ENCODE measurements at places on chromosomes 7 and 10. TPM values are rescaled to one million over a fixed set of nuclear protein-coding genes. Genes with fewer than 3 reads are reported as not detected.

GRCh38 chr7:88322151-88322550 lies 15.5 kb upstream of the STEAP4 start:
- no peak for DNase-seq

DNA sequence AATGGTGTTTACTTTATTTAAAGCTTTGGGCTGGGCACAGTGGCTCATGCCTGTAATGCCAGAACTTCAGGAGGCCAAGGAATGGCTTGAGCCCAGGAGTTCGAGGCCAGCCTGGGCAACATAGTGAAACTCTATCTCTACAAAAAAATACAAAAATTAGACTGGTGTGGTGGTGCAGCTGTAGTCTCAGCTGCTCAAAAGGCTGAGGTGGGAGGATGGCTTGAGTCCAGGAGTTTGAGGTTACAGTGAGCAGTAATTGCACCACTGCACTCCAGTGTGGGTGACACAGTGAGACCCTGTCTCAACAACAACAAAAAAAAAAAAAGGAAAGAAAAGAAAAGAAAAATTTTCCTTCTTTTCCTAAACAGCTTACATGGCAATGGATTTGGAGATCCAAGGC lies 22.0 kb downstream of the SLC16A9 start:
- no peak for DNase-seq

- peak; percentile 38 for DNase-seq
Observed at GRCh38 chr7:80498481-80499349, 13.1 kb downstream of the GNAT3 start.

Gene FAM171A1
- total RNA-seq = 51.9 TPM

Gene PIK3CG
- total RNA-seq = 0.82 TPM

- DNase-seq = peak; percentile 73
Observed at GRCh38 chr7:143279186-143280098, 5.3 kb upstream of the TMEM139 start.

- DNase-seq = no peak
Observed at GRCh38 chr10:95475827-95476468, 85.2 kb downstream of the SORBS1 start.

DNA sequence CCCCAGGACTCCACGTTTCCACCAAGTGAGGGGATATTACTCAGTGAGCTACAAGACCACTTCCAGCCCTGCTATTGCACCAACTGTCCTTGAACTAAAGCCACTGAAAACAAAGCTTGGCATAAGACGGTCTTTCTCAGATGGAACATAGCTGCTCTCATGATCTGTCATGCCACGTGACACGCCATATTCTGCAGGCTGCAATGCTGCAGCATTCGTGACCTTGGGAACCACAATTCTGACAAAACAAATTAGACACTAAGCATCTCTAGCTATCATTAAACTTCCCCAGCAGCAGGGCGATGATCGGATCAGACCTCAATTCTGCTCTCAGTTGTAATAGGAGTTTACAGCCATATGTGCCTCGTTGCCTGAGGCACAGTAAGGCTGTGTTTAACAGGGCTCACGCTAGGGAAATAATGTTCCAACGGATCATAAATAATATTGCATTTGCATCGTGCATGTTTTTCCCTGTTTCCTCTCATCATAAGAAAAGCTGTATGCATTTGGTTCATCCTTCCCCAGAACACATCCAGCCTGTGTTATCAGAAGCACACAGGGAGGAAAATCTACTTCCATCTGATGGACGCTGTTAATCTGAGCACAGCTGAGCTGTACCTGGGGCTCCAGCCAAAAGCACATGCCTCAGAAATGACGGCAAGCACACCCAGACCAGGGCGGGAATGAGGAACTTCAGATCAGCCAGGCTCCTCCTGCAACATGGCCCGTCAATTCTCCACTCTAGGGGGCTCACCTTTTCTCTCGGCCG lies 38.6 kb upstream of the CNPY1 start:
- no peak for DNase-seq

Gene DNAH11
- 0.43 TPM for total RNA-seq

DNA sequence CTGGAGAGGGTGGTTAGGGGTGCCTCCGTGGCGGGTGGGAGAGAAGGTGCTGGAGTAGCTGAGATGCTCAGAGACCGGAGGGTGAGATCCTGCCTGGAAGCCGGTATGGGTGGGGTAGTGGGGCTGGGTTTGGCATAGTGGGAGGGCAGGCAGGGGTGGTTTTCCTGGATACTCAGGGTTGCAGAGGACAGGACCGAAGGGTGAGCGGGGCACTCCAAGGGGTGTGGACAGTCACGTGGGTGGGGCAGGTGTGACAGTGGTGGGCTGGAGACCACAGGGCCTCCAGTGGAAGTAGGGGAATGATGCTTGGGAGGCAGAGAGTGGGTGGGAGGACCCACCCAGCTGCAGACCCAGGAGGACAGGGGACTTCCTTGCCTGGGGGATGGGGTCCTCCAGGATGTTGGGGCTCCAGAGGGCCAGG lies 1.9 kb downstream of the SCART1 start:
- DNase-seq = no peak

DNA sequence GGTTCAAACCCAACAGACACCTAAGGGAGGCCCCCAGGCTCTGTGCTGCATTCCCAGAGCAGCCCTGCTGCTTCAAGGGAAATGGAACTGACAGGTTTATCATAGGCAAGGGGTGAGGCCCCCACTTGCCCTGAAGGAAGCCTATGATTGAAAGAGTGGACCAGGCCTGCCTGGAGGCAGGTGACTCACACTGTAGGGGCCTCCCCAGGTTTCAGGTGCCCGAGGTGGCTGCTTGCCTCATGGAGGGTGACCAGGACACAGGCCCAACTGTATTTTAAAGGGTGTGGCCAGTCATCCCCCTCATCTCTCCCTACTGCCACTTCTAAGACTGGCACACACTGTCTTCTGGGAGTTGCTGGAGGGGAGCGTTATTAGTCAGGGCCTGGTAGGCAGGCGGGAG lies 85.4 kb downstream of the ATXN7L1 start:
- no peak for DNase-seq

Gene VAX1
- total RNA-seq = 0.62 TPM

Gene SFXN2
- 9.1 TPM for total RNA-seq

- DNase-seq = no peak
Observed at GRCh38 chr10:124347956-124348355, 70.8 kb downstream of the OAT start.

DNA sequence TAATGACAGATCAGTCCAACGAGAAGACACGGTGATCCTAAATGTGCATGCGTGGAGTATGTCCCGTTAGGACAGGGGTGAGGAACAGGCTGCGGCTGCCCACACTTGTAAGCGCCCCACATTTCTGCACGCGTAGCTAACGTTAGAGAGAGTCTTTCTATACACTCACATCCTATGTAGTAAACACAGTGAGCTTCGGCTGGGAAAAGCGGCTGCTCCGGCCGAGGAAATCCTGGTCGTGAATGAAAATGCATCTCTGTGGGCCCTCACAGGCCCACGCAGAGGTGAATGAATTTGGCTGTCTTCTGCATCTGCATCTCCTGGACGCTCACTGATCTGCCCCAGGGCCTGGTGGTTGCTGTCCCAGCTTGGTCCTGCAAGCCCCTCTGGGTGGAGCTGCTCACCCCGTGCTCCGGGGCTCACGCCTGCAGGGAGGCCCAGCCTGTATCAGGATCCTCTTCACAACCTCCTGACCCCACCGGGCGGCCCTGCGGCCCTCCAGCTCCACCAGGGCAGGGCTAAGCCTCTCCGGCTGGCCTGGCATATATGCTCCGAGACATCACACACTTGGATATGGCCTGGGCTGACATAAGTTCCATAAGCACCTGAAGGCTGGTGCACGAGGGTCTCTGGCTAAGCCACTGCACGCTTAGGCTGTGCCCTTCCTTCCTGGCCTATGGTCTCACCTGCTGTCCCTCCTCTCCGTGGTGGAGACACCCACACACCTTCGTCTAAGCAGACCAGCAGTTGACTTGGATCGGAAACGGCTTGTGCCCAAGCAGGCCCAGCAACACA lies 117.9 kb upstream of the DIP2C start:
- no peak for DNase-seq

DNA sequence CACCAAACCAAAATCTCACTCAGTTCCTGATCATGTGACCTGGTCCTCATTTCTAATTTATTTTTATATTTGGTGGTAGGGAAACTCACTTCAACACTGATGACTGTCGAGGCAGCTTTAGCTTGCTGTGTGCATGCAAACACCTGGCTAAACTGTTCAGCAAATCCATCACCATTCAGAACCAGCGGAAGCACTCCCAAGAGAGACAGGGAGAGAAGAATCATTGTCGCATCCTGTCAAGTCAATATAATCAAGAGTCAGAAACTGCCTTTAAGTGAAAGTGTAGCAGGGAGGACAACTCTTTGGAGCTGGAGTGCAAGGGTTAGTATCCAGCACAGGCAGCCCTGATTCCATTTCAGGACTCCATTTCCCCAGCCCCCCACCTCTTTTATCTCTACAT lies 300.7 kb downstream of the XPNPEP1 start:
- DNase-seq = no peak

Gene SH2D4B
- not detected for total RNA-seq

Gene COL1A2
- total RNA-seq = 6,748 TPM

DNA sequence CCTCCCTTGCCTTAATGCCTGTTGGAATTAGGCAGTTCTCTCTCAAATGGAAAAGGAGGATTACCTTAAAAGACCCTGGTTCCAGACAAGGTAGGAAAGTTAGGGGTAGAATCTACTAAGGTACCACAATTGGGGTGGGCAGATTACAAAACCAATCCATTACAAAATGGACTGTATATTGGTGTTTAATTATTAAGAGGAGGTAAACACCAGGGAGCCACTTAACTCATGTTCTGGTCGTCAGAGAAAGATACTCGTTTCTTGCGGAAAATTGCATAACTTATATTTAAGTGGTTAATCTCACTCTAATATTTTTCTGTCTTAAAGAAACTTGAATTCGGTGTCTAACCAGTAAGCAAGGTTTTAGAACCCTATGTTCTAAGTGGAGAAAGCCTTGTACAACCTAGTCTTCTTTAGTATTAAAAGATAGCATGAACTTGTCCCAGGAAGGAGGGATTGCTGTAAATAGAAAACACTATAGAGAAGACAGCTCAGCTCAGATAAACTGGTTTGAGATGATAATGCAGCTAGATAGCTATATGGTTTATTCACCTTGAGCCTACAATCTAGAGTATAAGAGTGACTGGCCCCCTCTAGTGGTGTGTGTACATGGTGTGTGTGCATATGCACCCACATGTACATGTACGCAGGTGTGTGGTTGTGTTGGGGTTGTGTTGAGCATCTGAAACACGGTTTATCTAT lies 58.0 kb upstream of the STRIP2 start:
- peak; percentile 7 for DNase-seq

- DNase-seq = no peak
Observed at GRCh38 chr7:137276189-137276588, 67.3 kb downstream of the PTN start.

DNA sequence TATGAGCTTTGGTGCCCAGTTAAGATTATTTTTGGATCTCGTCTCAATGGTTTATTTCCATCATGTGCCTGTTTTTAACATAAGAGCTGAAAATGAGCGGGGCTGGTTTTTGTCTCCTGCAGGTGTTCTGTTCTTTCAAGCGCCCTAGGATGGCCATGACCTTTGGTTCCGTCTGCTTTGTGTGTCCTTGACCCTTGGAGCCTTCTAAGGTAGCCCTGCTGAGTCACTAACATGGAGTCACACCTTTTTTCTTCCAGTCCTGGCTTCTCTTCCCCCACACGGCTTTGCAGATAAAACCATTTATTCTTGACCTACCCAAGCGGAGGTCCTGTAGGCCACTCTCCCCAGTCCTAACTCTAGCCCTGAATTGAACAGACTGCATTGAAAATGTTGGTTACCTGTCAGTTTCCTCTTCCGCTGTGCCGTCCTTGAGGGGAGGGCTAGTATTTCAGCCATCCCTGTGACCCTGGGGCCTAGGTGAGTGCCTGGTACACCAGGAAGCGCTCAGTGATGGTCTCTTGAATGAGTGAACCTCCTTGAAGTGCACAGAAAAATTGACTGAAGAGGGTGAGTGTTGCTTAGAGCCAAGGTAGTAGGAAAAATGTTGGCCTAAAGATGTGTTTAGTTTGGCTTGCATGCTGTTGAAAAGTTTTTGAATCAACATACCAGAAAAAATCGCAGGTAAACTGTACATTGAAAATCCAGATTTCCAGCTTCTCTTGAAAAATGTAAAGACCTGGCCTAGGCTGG lies 48.0 kb downstream of the CAMK1D start:
- no peak for DNase-seq

Gene GRM3
- total RNA-seq = not detected

GRCh38 chr10:110870823-110871297 lies 868 bp upstream of the PDCD4 start:
- DNase-seq = no peak

Gene PAX4
- total RNA-seq = not detected

Gene TMEM184A
- 1.8 TPM for total RNA-seq

DNA sequence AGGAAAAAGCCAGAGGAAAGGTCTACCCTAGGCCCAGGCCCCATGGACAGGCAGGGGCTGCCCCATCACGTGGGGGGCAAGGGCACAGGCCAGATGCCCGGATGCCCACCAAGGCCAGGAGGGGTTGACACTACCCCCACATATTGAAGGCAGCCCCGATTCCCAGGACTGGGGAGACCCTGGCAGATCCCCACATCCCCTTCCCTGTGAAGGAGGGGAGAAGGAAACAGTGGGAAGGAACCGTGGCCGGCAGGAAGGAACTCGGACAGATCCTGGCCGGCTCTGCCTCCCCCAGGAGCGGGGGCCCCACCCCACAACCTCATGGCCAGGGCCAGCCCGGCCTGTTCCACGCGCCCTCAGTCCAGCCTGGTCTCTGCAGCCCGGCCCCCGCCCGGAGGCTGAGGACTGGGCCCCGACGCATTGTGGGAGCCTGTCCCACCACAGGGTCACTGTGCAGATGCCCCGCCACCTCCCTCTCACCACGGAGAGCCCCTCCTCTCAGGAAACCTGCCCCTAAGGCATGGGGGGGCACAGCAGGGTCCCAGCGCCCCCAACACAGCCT lies 41.3 kb downstream of the PAPOLB start:
- no peak for DNase-seq

DNA sequence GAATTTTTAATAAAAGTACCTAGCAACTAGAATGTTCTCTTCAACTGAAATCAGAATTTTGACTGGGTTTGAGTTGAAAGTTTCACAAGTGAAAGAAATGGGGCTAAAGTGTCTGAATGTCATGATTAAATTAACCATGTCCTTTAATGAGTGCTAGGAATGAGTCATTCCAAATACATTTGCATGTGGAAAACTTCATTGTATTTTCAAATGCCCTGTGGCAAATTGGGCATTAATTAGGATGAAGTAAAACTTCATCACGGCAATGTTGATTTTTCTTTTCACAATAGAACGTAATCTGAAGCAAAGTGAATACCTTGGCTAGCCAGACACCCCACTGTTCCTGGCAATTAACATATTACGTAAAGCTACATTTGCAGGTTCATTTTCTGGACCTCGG lies 166.6 kb downstream of the KIAA1217 start:
- no peak for DNase-seq

GRCh38 chr10:94310369-94310768 lies 52.4 kb downstream of the NOC3L start:
- DNase-seq = no peak

Gene SPAM1
- not detected for total RNA-seq

Gene ELAPOR2
- 25.2 TPM for total RNA-seq

DNA sequence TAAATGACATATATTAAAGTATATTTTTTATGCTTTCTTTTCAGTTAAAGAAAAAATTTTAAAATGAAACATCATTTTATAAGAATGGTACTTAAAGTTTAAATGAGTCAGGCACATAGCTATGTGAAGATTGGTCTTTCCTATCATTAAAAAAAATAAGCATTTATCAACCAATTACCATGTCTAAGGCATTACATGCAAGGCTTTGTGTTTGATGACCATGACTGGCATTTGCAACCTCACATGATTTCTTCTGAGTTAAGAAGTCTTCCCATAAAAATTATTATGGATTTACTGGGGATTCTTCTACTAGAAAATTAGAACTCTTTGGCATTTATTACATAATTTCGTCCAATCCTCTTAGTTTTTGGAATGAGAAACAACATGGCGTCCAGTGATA lies 776.1 kb downstream of the MAGI2 start:
- DNase-seq = peak; percentile 14

Gene NPSR1
- not detected for total RNA-seq

All from astrocyte (in vitro differentiated cells and primary cell).